ENCODE measurements at places on chromosomes 4 and X.

- DNase-seq: no peak
These were observed 150.6 kb downstream of the ADAMTS3 start for GRCh38 chr4:72418458-72418857.

- no peak for DNase-seq
These were observed 2.2 kb upstream of the SEPTIN11 start for GRCh38 chr4:76947369-76947768.

- peak; percentile 92 for DNase-seq
These were observed 25.8 kb upstream of the CHRNA9 start for GRCh38 chr4:40309250-40309774.

DNA sequence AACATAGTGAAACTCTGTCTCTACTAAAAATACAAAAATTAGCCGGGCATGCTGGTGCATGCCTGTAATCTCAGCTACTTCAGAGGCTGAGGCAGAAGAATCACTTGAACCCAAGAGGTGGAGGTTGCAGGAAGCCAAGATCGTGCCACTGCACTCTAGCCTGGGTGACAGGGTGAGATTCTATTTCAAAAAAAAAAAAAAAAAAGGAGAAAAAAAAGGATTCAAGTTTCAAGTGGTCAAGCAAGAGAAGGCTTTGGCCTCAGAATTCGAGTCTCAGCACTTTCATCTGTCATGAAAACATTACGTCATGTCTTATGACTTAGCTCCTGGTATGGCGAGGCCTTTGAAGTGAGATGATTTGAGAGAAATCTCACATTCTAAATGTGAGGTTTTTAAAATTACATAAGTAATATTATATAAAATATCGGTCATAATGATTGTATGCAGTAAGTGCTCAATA lies 21.2 kb upstream of the DHRSX start:
- no peak for DNase-seq

- no peak for DNase-seq
These were observed 107.0 kb upstream of the STIM2 start for GRCh38 chr4:26753617-26754016.

- no peak for DNase-seq
These were observed 87.9 kb downstream of the TSPAN7 start for GRCh38 chrX:38649221-38649620.

GRCh38 chr4:125115476-125115875 lies 199.3 kb upstream of the FAT4 start:
- no peak for DNase-seq

DNA sequence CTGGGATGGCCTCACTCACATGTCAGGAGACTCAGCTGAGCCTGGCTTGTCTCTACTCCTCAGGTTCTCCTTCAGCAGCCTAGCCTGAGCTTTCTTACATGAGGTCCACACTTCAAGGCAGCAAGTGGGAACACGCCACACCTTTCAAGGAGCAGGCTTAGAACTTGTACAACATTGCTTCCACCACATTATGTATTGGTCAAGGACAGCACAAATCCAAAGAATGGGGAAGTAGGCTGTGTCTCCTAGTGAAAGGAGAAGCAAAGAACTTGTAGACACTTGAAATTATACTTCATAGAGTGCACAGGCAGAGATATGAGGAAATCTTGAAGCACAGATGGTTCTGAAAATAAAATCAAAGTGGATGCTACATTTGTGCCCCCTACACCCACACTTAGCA lies 120.9 kb upstream of the NOCT start:
- DNase-seq: no peak

DNA sequence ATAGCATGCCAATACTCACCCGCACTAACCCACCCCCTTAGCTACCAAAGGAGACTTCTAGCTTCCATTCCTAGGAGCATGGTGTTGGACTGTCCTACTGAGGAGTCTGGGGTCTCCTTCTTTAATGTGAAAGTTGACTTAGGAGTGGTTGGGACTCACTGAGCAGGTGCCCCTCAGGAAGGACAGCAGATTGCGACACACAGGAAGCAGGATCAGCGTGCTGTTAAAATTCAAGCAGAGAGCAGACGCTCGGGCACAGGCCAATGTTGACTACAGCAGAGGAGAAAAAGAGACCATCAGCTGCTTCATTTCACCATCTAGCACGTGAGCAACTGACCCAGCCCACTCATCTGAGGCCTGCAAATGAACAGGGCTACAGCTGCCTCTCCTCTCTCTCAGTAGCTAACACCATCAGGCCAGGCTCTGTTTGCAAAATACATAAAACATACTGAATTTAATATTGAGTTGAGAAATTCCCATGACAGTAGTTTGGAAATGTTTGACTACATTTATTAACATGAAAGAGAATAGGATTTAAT lies 10.8 kb downstream of the NOX1 start:
- DNase-seq: no peak

GRCh38 chrX:18883234-18883960 lies 100.5 kb downstream of the PHKA2 start:
- no peak for DNase-seq

- no peak for DNase-seq
These were observed 111.0 kb downstream of the DDIT4L start for GRCh38 chr4:100079264-100079663.

- no peak for DNase-seq
These were observed 45.9 kb upstream of the PPP3CA start for GRCh38 chr4:101393256-101393655.

DNA sequence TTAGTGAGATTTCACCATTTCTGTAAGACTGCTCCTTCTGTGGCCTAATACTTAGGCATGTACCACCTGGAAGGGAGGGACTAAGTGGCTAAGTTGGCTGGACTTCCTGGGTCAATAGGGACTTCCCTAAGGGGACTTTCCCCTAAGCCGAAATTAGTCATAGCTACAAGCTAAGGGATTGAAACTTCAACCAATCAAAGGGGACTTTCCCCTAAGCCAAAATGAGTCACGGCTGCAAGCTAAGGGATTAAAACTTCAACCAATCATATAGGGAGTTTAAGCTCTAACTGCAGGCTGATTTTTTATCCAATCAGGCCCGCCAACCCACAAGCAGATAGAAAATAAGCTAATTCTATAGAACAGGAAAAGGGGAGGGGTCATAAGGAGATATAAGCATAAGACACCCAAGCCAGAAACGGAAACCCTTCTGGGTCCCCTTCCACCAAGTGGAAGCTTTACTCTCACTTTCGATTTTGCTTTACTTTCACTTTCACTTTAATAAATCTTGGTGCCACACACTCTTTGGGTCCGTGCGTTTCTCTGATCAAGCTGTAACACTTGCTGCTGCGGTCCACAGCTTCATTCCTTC lies 382.8 kb downstream of the KLHL4 start:
- DNase-seq: peak; percentile 51

GRCh38 chr4:1826531-1827350 lies 29.2 kb downstream of the LETM1 start:
- DNase-seq: no peak

GRCh38 chrX:54708404-54708803 lies 89.7 kb downstream of the ITIH6 start:
- DNase-seq: no peak

DNA sequence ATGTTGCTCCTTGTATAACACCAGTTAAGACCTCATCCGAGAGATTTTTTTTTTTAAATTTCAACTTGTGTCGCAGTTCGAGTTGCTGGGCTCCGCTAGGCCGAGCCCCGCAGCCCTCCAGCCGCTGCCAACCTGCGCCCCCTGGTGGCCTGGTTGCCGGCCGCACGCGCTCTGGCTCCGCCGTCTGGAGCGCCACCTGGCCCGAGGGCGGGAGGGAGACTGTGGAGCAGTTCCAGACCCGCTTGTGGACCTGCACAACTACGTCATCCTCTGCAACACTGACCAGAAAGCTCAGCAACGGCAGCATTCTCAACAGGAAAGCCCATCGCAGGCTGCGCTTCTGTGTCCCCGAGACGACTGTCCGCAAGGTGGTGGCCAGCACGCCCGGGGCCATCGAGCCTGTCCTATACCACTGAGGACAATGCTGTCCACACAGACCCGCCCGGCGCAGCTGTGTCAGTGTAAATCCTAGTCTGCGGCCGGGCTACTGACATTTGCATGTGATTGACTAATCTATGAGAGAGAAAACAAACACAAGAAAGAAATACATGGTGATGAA lies 39.1 kb downstream of the ARL9 start:
- DNase-seq: peak; percentile 68

- DNase-seq: no peak
These were observed 47.0 kb downstream of the ANXA10 start for GRCh38 chr4:168139336-168139735.

GRCh38 chrX:47212381-47213293 lies 5.8 kb upstream of the CDK16 start:
- DNase-seq: no peak

DNA sequence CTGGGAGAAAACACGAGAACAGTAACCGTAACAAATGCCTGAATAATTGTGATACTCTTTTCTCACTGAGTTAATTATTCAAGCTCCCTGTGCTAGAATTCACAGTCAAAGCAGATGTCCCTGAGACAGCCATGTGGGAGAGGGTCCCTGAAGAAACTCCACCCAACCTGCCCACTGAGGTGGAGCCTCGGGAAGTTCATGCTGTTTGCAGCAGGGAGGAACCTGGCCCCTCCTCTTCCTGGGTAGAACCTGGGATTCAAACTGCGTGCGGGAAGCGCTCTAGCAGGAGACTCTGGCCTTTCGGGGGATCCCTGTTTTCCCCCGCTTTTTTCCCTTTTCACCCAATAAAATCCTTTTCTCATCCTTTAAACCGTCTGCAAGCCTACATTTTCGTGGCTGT lies 20.2 kb upstream of the RHOH start:
- DNase-seq: no peak

DNA sequence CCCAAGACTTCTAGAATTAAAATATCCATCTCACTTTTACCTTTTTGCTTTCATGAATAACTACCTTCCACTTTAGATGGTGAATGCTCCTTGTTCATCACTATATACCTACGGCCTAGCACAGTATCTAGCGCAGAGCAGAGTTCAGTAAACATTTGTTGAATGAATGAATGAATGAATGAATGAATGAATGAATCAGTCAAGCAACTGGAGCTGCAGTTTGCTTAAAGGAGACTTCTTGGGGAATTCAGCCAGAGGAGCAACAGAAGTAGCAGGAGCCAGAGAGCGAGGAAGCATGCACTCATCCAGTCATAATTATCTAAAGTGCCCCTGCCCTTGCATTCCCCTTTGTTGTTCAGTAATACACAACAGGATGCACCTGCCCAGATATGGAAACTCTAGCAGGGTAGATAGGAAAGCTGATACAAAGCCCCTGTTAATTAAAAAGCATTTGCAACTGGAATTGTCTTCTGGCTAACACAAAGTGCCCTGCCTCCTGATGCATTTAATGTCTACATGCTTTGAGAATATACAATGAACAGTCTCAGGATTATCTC lies 103.0 kb upstream of the MBNL3 start:
- no peak for DNase-seq

DNA sequence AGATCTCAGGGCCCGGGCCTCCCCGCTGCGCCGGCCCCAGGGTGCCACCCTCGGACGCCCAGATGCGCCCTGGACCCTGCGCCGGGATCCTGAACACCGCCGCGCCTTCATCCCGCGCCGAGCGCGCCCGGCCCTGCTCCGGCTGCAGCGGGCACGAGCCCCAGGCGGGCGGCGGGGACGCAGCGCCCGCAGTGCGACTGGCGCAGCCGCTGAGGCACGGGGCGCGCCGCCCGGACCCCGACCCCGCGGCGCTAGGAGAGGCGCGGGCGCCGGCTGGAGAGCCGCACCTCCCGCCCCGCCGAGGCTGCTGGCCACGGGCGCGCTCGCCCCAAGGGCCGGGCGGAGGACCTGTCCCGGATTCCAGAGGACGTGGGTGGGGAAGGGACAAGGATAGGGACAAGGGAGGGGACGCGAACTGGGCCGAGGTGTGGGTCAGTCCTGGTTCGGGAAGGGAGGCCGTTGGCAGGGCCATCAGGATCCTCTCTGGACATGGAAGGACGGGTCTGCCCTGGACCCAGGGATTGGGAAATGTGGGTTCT lies 1.1 kb downstream of the ZFYVE28 start:
- DNase-seq: no peak

GRCh38 chr4:77699731-77700210 lies 94.2 kb downstream of the CXCL13 start:
- no peak for DNase-seq

DNA sequence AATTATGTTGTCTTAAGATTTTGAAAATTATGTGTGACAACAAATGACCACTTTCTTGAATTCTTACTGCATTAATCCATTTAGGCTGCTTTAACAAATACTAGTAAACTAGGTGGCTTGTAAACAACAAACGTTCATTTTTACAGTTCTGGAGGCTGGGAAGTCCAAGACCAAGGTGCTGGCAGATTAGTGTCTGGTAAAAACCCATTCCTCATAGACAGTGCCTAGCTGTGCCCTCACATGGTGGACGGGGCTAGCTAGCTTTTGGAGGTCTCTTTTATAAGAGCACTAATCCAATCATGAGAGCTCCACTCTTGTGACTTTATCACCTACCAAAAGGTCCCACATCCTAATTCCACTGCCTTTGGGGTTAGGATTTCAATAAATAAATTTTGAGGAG lies 425.8 kb downstream of the SPRY1 start:
- no peak for DNase-seq

DNA sequence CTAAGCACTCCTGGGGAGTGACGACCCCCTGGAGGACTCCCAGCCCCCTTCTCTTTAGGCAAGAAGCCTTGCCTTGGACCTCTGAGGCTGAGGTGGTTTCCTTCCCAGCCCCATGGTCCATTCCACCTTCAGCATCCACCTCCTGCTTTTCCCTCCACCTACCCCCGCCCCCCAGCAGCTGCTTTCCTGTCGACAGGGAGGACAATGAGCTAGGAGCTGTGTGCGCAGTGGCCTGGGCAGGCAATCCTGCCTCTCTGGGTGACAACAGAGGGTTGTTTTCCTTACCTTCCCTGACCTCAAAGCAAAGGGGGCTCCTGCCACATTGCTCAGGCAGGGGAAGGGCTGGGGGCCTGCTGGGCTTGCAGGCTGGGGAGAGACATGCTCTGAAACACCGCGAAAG lies 123.5 kb downstream of the BCOR start:
- DNase-seq: no peak

DNA sequence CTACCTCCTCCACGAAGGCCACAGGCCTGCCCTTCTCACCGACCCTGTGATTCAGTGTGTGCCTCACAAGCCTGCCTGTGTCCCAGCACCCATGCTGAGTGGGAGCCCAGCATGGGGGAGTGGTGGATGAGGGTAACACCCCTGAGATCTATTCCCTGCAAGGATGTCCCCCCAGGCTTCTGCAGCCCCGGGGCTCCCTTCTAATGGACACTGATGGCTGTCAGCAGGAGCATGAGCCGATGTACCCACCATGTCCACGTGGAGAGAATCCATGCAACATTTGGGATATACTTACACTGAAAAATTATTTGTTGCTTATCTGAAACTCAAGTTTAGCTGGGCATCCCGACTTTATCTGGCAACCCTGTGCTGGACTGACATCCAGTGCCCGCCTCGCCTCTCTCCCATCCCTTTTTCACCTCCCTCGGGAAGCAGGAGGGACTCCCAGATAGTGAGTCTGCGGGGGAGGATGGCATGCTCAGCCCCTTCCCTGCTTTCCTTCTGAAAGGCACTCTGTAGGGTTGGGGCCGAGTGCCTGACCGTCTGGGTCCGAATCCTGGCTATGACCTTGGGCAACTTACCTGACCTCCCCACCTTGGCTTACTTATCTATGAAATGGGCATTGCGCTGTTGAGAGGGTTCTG lies 46.9 kb upstream of the SORCS2 start:
- DNase-seq: no peak
